ENCODE measurements at places on chromosomes 1 and 21. TPM values are rescaled to one million over a fixed set of nuclear protein-coding genes. Genes with fewer than 3 reads are reported as not detected.

The FCGR1A gene
- total RNA-seq, result 4.4 TPM

DNA sequence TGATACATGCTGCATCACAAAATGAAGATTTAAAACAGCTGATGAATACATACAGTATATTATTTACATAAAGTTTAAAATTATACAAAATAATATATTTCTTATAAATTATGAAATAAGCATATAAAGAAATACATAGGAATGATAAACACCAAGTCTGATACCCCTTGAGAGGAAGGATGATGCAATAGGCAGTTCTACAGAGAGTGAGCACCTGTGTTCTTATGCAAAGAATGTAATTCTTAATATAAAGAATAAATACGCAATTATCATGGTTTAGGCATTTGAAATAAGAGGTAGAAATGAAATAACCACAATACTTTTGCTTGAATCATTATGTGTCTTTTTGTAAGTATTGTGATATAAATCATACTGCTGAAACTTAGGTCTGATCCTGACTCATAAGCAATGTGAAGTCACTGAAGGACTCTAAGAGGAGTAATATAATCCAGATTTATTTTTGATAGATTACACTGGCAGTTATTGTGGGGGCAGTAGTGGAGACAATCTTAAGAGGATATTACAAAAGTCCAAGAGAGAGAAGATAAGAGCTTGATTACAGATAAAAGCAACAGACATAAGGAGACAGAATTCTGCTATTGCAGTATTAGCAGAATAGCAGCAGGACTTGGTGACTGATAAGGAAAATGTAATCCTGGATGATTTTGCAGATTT, 39.0 kb downstream of the TTLL7 start:
- no peak for DNase-seq

- DNase-seq, result no peak
These were observed 408 bp downstream of the ESRRG start for GRCh38 chr1:216722821-216723220.

The SPRR2A gene
- 74.6 TPM for total RNA-seq

The SPATA1 gene
- 0.25 TPM for total RNA-seq

- DNase-seq, result no peak
These were observed 125.7 kb upstream of the TMPRSS2 start for GRCh38 chr21:41633627-41634026.

The TCHH gene
- total RNA-seq, result 0.25 TPM

The MAP3K7CL gene
- total RNA-seq, result 6.9 TPM

GRCh38 chr1:66278260-66279021, 255.5 kb upstream of the SGIP1 start:
- DNase-seq, result no peak

The CD84 gene
- 8.1 TPM for total RNA-seq

The LUZP1 gene
- total RNA-seq, result 23.8 TPM

The LCE2B gene
- not detected for total RNA-seq

The PLD5 gene
- total RNA-seq, result 1.5 TPM

The UTS2 gene
- 5.4 TPM for total RNA-seq

- no peak for DNase-seq
These were observed 19.6 kb upstream of the NCF2 start for GRCh38 chr1:183609759-183610452.

DNA sequence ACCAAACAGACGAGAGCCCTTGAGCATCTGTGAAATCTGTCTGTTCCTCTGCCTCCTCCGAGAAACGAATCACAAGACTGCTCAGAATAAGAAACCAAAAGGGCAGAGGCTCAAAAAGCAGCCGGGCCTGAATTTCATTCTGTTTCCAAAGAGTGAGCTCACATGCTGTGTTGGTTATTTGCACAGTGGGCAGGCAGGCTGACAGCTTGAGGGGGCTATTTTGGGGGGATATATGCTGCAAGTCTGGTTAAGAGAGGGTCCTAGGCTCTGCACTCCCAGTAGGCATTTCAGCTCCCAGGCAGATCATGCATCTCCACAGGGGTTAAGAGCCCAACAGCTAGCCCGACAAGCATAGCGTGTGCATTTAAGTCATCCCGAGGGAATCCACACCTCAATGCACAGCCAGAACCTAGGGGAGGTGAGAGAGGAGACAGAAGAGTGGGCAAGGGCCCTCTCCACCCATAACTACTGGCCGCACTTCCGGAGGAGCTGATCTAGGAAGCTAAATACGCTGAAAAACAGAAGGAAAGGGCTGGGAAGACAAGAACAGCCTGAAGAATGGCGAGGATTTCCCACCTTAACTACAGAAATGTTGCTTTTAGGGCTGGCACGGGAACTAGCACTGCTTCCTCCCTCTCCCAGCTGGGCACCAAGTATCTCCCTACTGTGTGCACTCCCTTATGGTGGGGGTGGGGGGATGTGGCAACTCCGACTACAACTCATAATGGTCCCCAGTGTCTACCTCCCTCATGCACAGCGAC, 3.7 kb downstream of the PGBD5 start:
- DNase-seq, result peak; percentile 69

DNA sequence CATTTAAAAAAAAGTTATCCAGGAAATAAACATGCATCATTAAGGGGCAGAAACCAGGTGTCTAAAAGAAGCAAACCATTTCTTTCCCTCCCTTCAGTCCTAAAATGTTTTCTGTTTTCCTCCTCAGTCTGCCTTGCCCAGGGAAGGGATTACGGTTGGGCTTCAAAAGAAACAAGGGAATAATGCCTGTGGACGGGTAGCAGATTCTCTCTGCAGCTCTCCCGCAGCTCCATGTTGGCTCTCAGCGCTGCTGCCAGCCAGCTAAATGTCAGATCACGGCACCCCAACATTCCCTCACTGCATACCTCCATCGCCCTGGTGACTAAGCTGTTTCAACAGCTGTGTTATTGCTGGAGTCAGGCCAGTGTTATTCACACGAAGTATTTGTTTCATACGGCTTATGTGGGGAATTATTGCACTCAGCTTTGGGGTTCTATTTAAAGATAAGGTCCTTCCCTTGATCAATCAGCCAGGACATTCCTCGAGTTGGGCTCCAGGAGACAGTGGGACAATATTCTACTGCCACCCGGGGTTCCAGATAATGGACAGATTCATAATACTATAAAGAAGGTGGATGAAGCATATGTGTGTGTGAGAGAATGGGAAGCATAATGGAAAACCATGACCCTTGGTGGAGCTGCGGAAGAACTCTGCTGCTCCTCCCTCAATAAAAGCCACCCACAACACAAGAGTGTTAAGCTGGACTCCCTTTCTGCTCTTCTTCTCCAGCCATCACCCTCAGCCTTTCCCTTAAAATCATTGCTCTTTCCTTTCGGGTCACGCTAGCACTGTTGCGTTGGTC, 58.2 kb downstream of the WLS start:
- no peak for DNase-seq

The OVAAL gene
- total RNA-seq, result not detected

The PROK1 gene
- total RNA-seq, result 7.4 TPM

The CATSPERE gene
- 0.98 TPM for total RNA-seq

DNA sequence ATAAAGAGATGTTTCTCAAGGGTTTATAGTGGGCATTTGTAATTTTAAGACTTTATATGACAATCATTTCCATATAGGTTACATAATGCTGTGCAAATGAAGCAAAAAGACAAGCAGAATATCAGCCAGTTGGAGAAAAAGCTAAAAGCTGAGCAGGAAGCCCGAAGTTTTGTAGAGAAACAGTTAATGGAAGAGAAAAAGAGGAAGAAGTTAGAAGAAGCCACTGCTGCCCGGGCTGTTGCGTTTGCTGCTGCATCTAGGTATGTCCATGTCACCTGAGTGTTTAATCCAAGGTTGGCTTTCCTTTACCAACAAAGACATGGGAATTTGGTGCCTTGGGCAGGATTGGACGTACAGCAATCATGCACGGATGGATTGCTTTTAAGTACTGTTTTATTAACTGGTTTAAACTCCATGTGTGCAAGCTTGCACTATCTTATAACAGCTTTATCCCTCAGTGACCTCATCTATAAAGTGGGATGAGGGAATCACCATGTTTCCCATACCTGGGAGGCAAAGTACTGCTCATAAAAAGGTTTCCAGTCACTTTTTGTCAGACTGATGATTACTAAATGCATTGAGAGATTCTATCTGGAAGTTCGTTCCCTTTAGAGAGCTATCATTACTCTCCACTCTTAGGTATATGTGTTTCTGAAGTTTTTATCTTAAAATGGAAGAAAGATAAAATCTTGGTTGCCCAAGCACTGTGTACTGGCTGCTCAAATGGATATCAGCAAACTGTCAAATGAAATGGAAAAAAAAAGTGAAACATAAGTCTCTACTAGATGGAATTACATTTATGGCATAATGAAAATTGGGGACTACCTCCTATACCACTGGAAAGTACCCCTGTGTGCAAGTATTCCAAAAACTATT, 55.1 kb downstream of the MACO1 start:
- DNase-seq, result no peak

- DNase-seq, result no peak
These were observed 41.2 kb downstream of the LPAR3 start for GRCh38 chr1:84851839-84852238.

DNA sequence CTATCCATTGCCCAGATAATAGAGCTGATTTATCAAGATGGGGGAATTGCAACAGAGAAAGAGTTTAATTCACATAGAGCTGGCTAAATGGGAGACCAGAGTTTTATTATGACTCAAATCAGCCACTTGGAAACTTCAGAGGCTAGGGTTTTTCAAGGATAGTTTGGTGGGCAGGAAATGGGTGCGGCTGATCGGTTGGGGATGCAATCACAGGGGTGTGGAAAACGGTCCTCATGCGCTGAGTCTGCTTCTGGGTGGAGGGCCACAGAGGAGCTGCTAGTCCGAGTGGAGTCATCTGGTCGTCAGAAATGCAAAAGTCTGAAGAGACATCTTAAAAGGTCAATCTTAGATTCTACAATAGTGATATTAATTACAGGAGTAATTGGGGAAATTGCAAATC, 32.0 kb upstream of the FAM89A start:
- no peak for DNase-seq

The SEC16B gene
- total RNA-seq, result 1.7 TPM

The ZNF670 gene
- total RNA-seq, result 2.7 TPM

The ADAMTS4 gene
- total RNA-seq, result 78.3 TPM

DNA sequence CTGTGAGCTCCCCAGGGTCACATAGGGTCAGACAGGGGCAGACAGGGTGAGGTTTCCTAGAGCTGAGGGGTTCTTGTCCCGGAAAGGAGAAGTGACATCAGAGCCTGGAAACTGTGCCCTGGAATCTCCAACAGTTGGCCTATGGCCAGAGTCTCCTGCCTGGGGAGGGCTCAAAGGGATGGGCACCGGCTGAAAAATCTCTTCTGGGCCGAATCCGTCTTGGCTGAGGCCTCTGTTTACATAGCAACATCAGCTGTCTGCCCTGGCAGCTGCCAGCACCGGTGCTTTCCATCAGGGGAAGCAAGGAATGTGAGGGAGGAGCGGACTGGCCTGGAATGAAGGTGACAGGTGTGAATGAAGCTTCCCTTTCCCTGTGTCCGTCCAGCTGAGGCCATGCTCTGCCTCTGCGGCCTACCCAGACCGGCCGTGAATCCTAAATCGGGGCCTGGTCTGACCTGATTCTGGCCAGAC, 30.7 kb downstream of the VASH2 start:
- no peak for DNase-seq
